ENCODE measurements at places on chromosomes 5 and 9.

- DNase-seq, result peak; percentile 28
Measured at GRCh38 chr5:32390819-32391591, 53.5 kb downstream of the ZFR start.

GRCh38 chr9:76116913-76117312, 226.4 kb downstream of the PCSK5 start:
- DNase-seq, result no peak

DNA sequence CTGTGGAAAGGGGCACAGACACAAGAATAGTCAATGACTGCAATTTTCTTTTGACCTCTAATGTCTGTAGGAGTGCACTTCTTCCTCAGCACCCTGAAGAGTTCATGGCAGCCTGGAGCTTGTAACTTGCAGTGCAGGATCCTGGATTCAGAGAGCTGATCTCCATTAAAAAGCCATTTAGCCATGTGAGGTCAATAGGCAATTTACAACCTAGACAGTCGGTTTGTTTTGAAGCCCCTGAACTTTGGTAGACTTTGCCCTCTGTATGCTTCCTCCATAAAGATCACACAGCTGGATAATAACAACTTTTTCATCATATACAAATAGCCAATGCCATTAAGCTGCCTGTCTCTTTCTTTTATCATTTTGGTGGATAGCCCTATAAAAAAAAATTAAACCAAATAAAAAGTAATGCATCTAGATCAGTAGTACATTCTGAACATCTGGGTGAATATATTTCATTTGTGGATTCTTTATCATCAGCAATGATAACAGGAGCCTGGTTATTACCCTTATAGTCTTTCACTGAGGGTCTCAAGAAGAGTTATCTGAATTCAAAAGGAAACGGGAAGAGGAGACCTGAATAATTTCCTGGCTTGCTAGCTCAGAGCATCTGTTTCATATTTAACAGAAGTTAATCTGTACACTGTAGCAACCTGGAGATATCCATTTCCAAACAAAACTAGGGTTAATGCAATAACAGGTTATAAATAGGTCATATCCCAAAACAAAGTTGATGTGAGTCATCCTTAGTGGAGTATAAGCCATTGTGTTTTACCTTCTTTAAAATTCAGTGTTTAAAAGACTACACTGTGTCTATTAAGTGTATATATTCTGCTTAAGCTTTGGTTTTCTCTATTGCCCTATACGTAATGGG, 193.8 kb upstream of the ACTBL2 start:
- DNase-seq, result no peak

GRCh38 chr9:78909566-78909965, 612.6 kb downstream of the PSAT1 start:
- no peak for DNase-seq

DNA sequence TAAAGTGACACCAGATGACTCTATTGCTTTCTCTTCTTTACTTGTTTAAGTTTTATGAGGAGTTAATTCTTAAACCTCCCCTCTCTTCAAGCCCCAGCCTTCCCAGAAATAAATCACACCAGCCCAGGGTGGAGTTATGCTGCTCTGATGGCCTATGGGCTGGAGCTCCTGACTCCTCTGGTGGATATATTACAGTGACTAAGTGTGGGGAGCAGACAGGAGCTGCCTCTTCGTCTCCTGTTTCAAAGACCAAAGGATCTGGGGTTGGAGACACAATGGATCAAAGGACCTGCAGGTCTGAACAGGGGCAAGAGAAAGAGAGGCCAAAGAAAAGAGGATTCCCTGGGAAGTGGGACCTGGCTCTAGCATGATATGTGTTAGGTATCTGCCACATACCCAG, 312.0 kb upstream of the MSX2 start:
- DNase-seq, result no peak

- DNase-seq, result no peak
Measured at GRCh38 chr5:117326997-117327396, 752.4 kb upstream of the SEMA6A start.

- DNase-seq, result no peak
Measured at GRCh38 chr9:121676926-121677325, 25.5 kb downstream of the DAB2IP start.

GRCh38 chr5:111730659-111731382, 26.2 kb downstream of the NREP start:
- no peak for DNase-seq

GRCh38 chr9:133449760-133450159, 10.0 kb upstream of the CACFD1 start:
- DNase-seq, result peak; percentile 76

GRCh38 chr5:120926471-120926870, 462.4 kb downstream of the PRR16 start:
- DNase-seq, result no peak

GRCh38 chr5:68710514-68710913, 383.3 kb upstream of the SLC30A5 start:
- DNase-seq, result no peak

GRCh38 chr5:171537923-171538537, 118.6 kb downstream of the FGF18 start:
- DNase-seq, result no peak

GRCh38 chr5:73912821-73913271, 286.9 kb downstream of the ARHGEF28 start:
- no peak for DNase-seq

DNA sequence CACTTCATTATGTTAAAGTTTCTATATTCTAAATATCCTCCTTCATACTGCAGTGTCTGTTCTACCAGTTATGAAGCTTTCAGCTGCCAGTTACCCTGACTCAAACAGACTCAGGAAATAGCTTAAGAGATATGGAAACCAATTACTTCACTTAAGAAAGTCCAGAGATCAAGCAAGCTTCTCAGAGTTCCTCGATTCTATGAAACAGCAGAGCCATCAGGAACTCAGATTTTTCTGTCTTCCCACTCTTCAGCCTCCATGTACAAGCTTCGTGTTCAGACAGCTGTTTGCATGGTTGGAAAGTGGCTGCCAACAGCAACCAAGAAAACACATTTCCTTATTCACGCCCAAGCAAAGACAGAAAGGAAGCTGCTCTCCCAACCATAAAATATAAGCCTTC, 216.1 kb downstream of the ACTL7B start:
- no peak for DNase-seq

DNA sequence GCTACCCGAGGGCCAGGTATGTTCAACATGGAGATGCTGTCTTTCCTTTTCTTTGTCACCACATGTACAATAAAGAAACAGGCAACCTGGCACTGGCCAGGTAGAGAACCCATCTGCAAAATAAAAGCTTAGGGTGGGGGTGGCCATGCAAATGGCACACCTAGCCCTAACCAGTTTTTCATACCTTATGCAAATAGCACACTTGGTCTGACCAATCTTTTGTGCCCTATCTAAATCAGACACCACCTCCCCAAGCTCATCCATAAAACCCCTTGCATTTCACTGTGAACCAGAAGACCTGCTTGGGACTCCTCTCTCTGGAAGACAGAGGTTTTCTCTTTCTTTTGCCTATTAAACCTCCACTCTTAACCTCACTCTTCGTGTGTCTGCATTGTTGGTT, 33.9 kb downstream of the JAKMIP2 start:
- DNase-seq, result no peak

DNA sequence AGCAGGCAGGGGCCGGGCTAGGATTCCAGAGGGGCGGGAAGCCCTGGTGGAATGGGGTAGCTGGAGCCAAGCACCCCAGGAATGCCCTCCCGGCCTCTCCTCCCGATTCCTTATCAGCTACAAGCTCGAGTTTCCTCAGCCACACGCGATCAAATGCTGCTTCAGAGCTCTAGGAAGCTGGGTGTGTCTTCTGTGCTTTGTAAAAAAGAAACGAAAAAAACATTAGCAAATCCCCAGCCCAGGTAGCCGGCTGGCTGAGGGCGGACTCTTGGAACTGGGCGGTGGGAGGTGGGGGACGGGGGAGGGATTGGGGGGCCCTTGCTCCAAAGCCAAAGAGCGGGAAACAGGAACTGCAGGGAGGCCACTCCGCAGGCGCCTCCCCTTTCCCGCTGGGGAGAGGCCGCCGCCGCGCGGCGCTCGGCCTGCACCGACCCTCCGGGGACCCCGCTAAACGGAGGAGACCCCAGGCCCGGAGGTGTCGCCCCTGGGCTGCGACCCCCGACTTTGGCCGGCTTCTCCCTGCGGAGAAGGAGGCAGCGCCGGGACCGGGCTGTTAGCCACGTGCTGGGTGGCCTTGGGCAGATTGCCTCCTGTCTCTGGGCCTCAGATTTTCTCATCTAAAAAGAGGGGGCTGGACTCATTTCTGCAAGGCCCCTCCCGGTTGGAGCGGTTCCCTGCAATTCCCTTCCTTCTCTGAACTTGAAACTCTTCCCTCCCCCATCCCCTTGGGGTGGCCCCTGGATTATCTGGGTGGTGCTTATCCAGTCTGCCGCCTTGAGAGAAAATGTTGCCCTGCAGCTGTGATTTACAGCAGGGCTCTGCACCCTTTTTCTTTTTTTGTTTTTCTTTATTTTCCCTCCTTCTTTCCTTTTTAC, 40.9 kb upstream of the FABP6 start:
- DNase-seq, result no peak

- no peak for DNase-seq
Measured at GRCh38 chr5:172871536-172871935, 37.5 kb downstream of the ERGIC1 start.

DNA sequence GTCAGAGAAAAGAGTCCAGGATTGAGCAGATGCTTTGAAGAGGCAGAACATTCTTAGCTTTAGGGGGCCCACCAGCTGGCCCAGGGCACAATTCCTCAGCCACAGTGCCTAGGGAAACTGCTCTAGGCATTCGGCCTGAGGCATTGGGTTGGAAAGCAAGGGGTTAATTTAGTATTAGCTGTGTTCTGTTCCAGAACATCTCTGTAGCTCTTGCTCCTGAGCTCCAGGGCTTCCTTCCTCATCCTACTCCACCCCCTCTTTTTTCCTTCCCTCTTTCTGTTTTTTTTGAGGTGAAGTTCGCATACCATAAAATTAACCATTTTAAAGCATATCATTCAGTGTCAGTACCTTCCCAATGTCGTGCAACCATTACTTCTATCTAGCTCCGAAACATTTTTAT, 74.5 kb upstream of the PANK3 start:
- DNase-seq, result no peak

DNA sequence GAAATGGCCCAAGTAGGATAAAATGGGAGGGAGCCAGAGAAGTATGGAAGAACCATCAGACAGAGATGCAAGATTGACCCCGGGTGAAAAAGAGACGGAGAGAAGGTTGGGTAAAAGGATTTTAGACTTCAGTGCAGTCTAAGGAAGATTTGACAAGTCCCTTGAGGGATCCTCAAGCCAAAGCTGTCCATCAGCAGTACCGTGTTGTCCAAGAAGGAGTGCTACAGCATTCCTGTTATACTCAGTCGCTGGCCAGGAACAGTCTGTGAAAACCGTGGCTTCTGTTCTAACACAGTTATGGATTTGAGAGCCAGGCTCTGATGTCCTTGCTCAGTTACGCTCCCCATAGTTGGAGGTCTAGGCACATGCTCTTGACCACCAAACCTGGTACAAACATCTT, 383.9 kb upstream of the DAB2 start:
- DNase-seq, result no peak

DNA sequence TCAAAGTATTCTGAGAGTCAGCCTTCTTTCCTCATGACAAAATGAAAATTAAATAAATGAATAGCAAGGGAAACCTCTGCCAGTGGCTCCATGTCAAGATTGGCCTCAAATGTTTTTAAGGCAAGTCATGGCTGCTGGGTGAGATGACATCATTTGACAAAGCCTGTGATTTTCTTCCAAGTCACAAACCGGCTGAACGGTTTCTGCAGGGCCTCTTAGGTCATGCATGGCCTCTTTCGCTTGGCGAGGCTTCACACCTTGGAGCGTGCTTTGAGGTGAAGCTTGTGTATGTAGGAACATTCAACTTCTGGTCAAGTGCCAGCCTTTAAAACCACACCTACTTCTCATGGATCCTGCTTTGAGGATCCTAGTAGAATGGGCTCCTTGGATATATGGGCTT, 161.0 kb upstream of the ZNF618 start:
- peak; percentile 45 for DNase-seq

DNA sequence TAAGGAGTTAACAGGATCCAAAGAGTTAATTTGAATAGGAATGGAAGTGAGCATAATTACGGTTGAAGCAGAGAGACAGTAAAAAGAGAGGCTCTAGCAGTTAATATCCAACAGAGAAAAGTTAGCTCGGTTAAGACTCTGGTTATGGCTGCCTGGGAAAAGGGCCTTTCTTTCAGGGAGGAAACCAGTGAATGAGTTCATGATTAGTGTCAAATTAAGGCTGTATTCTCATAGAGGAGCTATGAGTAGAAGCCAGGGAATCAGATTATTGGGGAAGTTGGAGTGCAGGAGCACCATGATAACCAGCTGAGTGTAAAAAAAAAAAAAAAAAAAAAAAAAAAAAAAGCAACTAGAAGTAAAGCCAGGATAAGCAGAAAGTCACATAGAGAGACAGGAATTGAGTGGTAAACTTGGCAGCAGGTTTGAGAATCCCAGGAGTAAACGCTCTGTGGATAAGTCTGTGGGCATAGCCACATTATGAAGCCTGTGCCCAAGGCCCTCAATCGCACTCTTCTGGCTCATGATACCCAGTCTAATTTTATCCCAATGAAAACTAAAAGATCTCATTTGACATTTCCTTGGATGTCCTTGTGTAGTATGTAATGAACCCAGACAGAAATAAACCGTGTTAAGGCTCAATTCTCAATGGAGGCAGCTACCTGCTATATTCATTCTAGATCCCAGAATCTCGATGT, 372.6 kb upstream of the MPDZ start:
- DNase-seq, result no peak

DNA sequence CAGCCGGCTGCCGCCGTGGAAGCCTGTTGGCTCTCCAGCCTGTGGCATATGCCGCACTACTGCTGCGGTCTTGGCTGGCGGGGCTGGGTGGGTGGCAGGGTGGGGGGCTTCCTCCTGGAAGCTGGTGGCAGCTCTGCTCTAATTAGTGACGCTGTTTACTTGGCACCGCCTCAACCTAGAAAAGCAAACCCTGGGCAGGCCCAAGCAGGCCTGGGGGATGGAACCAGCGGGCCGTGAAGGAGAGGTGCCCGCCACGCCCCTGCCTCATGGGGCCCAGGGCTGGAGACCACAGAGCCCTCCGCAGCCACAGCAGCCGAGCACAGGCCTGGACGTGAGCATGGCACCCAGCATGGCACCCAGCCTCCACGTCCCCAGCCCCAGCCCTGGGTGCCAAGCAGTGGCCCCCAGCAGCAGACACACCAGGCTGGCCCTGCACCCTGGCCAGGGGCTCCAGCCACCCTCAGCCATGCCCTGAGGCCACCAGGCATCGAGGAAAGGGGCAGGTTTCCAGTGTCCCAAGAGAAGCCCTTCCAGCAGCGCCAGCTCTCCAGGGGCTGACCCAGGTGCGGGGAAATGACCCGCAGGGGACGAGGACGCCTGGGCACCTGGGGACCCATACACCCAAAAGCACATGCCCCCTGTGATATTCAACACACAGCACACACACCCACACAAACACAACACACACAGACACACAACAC, 5.4 kb upstream of the CCDC187 start:
- no peak for DNase-seq

DNA sequence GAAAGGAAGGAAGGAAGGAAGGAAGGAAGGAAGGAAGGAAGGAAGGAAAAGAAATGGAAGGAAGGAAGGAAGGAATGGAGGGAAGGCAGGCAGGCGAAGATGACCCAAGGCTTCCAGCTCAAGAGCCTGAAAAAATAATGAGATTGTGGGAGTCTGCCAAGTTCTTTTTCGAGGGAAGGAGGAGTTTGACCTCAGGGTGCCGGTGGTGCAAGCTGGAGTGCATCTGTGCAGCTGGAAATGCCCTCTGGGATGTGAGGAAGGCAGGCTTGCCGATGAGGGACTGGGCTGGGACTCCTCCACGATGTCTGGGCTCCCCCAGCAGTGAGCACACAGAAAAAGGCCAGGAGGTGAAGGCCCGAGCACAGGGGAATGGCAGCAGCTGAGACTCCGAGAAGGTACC, 154.9 kb upstream of the DAPK1 start:
- no peak for DNase-seq

GRCh38 chr5:95178046-95178651, 106.7 kb downstream of the MCTP1 start:
- DNase-seq, result no peak
